ENCODE measurements at places on chromosomes 16 and 17. TPM values are rescaled to one million over a fixed set of nuclear protein-coding genes. Genes with fewer than 3 reads are reported as not detected.
A peak's percentile ranks its signal among the peaks of the same experiment; 100 is the strongest.

DNA sequence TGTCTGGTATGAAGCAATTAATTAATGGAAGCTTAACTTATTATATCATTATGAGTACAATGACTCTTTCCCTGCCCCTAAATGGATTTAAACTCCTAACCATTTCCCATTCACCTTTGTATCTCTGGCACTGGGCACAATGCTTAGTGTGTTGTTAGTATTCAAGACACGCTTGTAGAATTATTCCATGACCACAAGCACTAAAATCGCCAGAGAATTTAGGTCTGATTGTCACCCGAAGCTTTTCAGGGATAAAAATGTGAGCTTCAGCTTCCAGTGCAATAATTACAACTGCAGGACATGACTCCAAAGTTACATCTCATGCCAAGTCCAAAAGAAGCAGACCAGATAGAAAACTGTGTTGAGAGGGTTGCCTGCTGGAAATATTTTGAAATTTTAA lies 101.6 kb downstream of the CDH8 start:
- no peak for DNase-seq

GRCh38 chr17:69060822-69061221 lies at the start of gene ABCA9:
Gene ABCA9 (minus strand): TSS chr17:69060927. CDS start chr17:69051126, 9,801 bp downstream.
- peak; percentile 24 for DNase-seq

DNA sequence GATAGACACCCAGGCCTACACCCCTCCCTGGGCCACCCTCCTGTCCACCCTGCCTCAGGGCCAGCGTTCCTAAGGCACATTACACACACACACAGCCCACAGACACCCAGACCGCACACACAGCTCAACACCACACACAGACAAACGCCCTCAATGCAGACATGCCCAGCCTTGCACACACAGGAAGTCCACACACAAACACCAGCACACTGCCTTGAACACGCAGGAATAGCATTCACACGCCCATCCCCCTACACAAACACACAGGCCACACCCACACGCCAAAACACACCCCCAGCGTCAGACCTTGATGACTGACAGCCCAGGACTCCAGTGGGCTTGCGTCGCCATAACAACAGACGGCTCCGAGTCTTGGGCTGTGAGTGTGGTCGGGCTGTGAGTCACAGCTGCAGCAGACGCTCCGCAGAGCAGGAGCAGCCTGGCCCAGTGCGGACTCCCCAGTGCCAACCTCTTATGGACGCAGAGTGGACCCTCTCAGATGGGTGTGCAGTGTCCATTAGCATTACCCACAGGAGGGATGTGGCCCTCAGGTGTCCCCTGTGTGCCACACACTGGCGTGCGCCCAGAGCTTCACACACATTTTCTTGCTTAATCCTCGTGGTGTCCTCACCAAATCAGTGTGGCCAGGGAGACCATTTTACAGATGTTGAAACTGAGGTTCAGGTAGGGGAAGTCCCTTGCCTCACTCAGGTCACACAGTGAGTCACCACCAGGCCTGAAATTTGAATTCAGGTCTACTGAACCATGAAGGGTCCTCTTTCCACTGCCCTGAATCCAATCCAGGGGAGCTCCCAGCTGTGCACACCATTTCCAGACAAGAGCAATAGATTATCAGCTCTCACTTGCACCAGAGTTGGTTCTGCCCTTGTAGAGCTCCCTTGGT lies 17.8 kb upstream of the RAI1 start:
- peak; percentile 70 for DNase-seq

GRCh38 chr17:78416791-78417530 lies 38.5 kb downstream of the PGS1 start:
- no peak for DNase-seq

- no peak for DNase-seq
These were observed 100.3 kb downstream of the C16orf95 start for GRCh38 chr16:87216841-87217275.

RSKR gene
- polyA plus RNA-seq = 51.0 TPM

ADCY9 gene
- polyA plus RNA-seq = 13.4 TPM

DNA sequence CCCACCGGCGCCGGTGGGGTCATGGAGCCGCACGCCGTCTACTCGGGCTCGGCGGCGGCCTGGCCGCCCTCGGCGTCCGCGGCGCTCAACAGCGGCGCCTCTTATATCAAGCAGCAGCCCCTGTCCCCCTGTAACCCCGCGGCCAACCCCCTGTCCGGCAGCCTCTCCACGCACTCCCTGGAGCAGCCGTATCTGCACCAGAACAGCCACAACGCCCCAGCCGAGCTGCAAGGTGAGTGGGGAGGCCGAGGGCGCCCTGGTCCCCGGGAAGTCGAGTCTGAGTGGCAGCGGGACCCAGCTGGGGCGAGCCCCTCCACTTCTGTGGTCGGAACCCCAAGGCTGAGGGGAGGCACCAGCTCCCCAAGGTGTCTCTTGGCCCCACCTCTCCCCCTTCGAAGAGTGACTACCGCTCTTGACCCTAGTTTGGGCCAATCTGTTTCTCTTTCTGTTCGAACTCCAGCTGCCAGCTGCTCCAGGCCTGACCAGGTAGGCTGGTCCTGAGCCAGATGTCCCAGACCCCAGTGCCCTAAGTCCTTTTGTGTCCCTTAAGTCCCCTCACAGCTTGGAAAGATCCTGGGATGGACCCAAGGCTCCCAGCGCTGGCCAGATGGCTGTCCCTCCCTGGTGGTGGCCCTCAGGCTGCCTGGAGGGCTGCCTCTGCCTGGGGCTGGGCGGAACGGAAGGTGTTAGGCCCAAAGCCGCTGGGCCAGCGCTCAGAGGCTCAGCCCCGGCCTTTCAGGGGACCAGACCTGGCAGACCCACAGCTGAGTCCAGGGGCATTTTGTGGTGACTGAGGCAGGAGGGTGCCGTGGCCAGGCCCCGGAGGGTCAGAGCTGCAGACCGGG lies 1.2 kb downstream of the FOXF1 start:
- no peak for DNase-seq

- DNase-seq = no peak
These were observed 9.2 kb downstream of the HIC1 start for GRCh38 chr17:2064147-2064489.

- DNase-seq = no peak
These were observed 19.9 kb downstream of the CFAP20 start for GRCh38 chr16:58109330-58109729.

GLIS2 gene
- polyA plus RNA-seq = 30.9 TPM

- no peak for DNase-seq
These were observed 39.7 kb upstream of the IRX3 start for GRCh38 chr16:54326266-54326662.

CDH1 gene
- polyA plus RNA-seq = 23.6 TPM

TOX3 gene
- polyA plus RNA-seq = 27.9 TPM

OR4D2 gene
- polyA plus RNA-seq = not detected

KRTAP1-5 gene
- not detected for polyA plus RNA-seq

DNA sequence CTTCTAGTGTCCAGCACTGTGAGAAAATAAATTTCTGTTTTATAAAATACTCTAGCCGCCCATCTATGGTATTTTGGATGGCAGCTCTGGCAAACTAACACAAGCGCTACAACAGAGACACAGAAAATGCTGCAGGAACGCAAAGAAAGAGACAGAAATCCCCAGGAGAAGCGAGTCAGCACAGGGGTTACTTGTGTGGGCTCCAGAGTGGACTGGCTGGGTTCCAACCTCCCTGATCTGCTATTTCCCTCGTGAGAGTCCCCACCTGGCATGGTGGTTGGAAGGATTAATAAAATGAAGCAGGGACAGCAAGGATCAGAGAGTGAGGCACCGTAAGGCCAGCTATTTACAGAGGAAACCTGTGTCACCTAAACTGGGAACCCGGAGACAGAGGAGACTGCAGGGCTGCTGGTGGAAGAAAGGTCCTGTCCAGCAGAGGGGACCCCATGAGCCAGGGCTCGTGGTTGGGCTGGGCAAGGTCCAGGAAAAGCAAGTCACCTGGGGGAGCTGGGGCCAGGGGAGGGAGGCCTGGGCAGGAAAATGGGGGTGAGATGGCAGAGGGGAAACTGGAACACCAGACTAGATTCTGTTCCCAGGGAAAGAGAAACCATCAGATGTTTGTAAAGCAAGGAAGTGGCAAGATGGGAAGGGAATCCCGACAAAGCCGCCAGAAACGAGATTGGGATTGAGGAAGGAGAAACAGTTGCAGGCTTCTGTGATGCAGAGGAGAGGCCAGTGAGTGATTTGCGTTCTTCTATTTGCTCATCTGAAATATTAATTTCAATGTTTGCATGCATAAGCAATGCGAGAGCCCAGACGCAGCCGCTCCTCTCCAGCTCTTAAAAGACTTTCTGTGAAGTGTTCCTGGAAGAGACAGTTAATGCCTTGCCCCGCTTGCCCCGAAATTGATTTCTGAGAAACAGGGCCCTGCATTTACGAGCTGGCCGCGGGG lies 63.0 kb upstream of the TEKT3 start:
- DNase-seq = no peak

GRCh38 chr17:78779850-78780249 lies 2.2 kb downstream of the CYTH1 start:
- DNase-seq = no peak

CLEC18B gene
- 3.9 TPM for polyA plus RNA-seq

DNA sequence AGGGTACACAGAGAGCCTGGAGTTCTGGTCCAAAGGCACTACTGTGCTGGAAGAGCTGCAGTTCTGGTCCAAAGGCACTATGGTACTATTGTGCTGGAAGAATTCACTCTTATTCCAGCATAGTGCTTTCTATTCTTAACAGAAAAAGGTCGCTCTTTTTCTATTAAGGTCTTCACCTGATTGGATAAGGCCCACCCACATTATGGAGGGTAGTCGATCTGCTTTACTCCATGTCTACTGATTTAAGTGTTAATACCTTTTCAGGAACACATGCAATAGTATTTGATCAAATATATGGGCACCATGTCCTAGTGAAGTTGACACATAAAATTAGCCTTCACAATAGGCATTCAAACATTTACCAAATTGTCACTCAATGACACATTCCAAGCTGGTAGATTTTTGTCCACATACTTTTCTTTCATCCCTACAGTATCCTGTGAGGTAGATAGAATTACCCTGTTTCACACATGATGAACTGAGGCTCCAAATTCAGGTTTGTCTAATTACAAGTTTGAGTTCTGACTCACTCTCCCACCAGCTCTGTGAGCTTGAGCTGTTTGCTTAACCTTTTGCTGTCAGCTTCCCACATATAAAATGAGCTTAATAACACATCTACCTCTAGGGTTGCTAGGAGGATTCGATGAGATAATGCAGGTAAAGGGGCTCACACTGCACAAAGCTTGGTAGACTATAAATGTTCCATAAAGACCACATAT lies 129.9 kb downstream of the AIPL1 start:
- no peak for DNase-seq

PRSS27 gene
- polyA plus RNA-seq = 9.7 TPM

CRYM gene
- 4.0 TPM for polyA plus RNA-seq

SPEM1 gene
- polyA plus RNA-seq = not detected

- DNase-seq = no peak
These were observed 9.1 kb upstream of the HS3ST2 start for GRCh38 chr16:22804893-22805292.

DNA sequence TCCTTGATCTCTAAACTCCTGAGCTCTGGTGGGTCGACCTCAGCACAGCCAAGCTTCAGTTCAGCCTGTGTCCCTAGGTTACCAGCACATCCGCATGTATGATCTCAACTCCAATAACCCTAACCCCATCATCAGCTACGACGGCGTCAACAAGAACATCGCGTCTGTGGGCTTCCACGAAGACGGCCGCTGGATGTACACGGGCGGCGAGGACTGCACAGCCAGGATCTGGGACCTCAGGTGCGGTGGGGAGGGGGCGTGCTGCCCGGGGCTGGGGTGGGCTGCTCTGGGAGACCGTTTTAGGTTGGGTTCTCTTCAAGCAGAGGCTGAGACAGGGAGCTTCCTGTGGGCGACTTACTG lies 1.1 kb downstream of the MLST8 start:
- DNase-seq = no peak

- DNase-seq = no peak
These were observed at the start of gene IRF8 for GRCh38 chr16:85898521-85899442. Gene IRF8 (plus strand): TSS chr16:85899162. CDS start chr16:85903016, 3,854 bp downstream.

DNA sequence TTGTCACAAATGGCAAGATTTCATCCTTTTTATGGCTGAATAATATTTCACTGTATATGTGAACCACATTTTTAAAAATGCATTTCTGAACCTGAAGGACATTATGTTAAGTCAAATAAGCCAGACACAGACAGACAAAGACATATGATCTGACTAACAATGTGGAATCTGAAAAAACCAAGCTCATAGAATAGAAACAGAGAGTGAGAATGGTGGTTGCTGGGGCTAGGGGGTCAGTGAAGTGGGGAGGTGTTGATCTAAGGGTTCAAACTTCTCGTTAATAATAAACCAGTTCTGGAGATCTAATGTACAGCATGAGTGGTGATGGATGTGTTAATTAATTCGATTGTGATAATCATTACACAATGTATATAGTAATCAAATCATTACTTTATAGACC lies 475.1 kb downstream of the WWOX start:
- no peak for DNase-seq

GRCh38 chr17:6492892-6493674 lies 48.8 kb downstream of the PIMREG start:
- no peak for DNase-seq

- DNase-seq = peak; percentile 73
These were observed 426.6 kb downstream of the HAPSTR1 start for GRCh38 chr16:9518051-9518450.

GRCh38 chr17:69725146-69725545 lies 310.6 kb downstream of the MAP2K6 start:
- DNase-seq = no peak

GRCh38 chr17:32483451-32484019 lies 3.3 kb upstream of the CDK5R1 start:
- DNase-seq = peak; percentile 97

GRCh38 chr17:80647746-80648145 lies 103.1 kb downstream of the RPTOR start:
- DNase-seq = no peak

All from spinal cord (tissue), 10 donors.